ENCODE measurements at places on chromosomes 5 and 9.

GRCh38 chr9:124366476-124367220 is 48.6 kb downstream of the PSMB7 start:
- DNase-seq = no peak

- no peak for DNase-seq
These were observed 316.0 kb downstream of the PDE4D start for GRCh38 chr5:59577485-59577884.

GRCh38 chr9:90046317-90046861 is 441.6 kb downstream of the GADD45G start:
- peak; percentile 12 for DNase-seq

- no peak for DNase-seq
These were observed 42.6 kb downstream of the PSIP1 start for GRCh38 chr9:15468145-15468544.

All from activated T-cell treated with anti-CD3 and anti-CD28 coated beads for 48 hours (primary cell).